Ascending aorta (tissue), 2 donors: ENCODE measurements at places on chromosomes 6 and 20. TPM values are rescaled to one million over a fixed set of nuclear protein-coding genes. Genes with fewer than 3 reads are reported as not detected.

DNA sequence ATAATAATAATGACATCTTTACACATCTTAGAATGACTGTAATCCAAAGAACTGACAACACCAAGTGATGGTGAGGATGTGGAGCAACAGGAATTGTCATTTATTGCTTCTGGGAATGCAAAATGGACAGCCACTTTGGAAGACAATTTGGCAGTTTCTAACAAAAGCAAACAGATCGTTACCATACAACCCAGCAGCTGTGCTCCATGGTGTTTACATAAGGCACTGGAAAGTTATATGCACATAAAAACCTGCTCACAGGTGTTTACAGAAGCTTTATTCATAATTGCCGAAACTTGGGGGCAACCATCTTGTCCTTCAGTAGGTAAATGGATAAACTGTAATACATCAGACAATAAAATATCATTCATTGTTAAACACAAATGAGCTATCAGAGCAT, 18.3 kb upstream of the ASF1A start:
- no peak for DNase-seq

DNA sequence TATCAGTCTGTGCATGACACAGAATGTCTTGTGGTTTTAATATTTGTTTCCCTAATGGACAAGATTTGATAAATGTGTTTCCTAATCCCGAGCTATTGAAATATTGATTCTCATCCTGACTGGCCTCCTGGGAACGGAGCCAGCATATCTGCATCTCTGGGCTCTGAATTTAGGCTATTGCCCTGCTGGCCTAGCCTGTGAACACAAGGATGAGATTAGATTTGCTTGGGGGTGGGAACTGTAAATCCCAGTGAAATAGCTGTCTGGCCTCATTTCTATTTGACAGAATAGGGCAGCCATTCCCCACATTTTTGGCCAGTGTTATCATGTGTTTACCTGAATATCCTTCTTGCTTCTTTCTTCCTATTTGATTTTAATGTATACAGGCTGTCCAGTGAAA, 198.4 kb upstream of the SOX4 start:
- no peak for DNase-seq

DNA sequence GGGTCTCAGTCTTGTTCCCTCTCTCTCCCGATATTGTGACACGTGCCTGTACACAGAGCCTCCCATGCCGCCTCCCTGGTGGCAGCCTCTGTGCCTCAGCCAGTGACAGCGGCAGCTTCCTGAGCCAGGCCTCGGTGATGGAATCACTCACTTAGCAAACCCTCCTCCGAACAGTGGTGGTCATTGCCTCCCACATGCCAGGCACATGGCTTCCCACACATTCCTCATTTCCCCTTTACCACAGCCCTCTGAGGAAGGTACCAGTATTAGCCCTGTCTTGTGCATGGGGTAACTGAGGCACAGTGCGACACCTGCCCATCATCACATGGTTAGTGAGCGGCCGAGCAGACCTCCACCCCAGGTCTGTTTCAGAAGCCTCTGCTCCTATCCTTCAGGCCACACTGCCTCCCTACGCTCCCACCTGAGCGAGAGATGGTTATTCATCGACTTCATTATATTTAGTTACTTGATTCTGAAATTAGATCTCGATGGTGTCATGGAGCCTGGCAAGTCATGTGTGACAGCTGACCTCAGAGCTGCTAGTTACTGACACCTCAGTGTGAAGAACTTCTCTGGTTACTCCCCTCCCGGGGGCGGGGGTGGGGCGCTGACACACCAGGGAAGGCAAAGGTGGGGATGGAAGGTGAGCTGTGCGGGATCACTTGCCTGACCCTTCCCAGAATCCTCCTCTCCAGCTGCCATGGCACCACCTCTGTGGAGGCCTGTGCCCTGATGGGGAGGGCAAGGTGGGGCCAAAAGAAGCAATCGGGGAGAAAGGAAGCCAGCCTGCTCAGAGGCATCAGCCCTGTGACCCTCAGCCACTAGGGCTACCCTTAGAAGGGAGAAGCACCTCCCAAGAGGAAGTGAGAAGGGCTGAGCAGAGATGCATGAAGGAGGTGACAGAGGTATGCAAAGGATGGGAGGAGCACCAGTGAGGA, 17.9 kb downstream of the MDGA1 start:
- no peak for DNase-seq

The TSHZ2 gene
- 51.9 TPM for total RNA-seq

The CCDC170 gene
- total RNA-seq, result not detected
